ENCODE measurements at places on chromosomes 2 and 18. TPM values are rescaled to one million over a fixed set of nuclear protein-coding genes. Genes with fewer than 3 reads are reported as not detected.

IL36RN gene
- not detected for total RNA-seq

UGT1A5 gene
- 13.0 TPM for total RNA-seq

LIMS4 gene
- total RNA-seq: not detected

NT5DC4 gene
- not detected for total RNA-seq

SEMA4F gene
- total RNA-seq: 2.6 TPM

CREG2 gene
- total RNA-seq: 0.37 TPM

SLC23A3 gene
- 0.58 TPM for total RNA-seq

DSG2 gene
- 12.5 TPM for total RNA-seq

SNTG2 gene
- 5.8 TPM for total RNA-seq

CGREF1 gene
- total RNA-seq: 1.4 TPM

LDLRAD4 gene
- total RNA-seq: 16.7 TPM

TMEFF2 gene
- not detected for total RNA-seq

CCDC74B gene
- total RNA-seq: 1.2 TPM

CIDEA gene
- total RNA-seq: not detected

SPTBN1 gene
- total RNA-seq: 267 TPM

CDH20 gene
- 0.43 TPM for total RNA-seq

ABCA12 gene
- total RNA-seq: under 0.01 TPM

NABP1 gene
- total RNA-seq: 8.8 TPM

EPB41L3 gene
- total RNA-seq: 13.9 TPM

MAP4K3 gene
- 86.4 TPM for total RNA-seq

CFC1 gene
- total RNA-seq: not detected

AMER3 gene
- 0.55 TPM for total RNA-seq

ACMSD gene
- total RNA-seq: not detected

SLC14A1 gene
- total RNA-seq: 3.9 TPM

DUSP19 gene
- 4.5 TPM for total RNA-seq

ECEL1 gene
- total RNA-seq: not detected

LIPG gene
- total RNA-seq: 3.5 TPM

UGT1A8 gene
- not detected for total RNA-seq

ERICH2 gene
- not detected for total RNA-seq

SNORC gene
- 0.55 TPM for total RNA-seq

POLR1A gene
- total RNA-seq: 10.1 TPM

RPRM gene
- total RNA-seq: 1.0 TPM

KCNIP3 gene
- total RNA-seq: 1.3 TPM

SDC1 gene
- 57.5 TPM for total RNA-seq

ANKZF1 gene
- total RNA-seq: 33.9 TPM

EEF1B2 gene
- 132 TPM for total RNA-seq

FBXO48 gene
- 0.45 TPM for total RNA-seq

KCNG2 gene
- total RNA-seq: not detected

RNMT gene
- total RNA-seq: 31.3 TPM

MARS2 gene
- 6.8 TPM for total RNA-seq

PROM2 gene
- total RNA-seq: 18.4 TPM

LRRC30 gene
- not detected for total RNA-seq
